Esophagus squamous epithelium (tissue), 5 donors: ENCODE measurements at places on chromosomes 7 and 10.

DNA sequence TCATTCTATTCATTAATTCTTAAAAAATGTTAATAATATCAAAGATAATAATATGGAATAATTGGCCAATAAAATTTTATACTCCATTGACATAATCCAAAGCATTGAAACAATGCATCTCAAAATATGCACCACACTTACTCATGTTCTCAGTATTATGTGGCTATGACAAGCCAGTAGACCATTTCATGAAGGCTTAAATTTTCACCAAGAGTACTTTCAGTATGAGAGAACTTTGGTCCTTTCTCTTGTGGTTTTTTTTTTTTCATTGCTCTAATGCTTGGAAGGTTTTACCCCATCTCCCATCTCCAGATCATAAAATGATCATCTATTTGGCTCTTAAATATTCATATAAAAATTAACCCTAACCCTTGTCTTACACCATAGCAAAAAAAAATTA lies 45.5 kb upstream of the TMEM140 start:
- no peak for DNase-seq

- DNase-seq: no peak
These were observed 434.9 kb downstream of the ADRA2A start for GRCh38 chr10:111511751-111512150.

DNA sequence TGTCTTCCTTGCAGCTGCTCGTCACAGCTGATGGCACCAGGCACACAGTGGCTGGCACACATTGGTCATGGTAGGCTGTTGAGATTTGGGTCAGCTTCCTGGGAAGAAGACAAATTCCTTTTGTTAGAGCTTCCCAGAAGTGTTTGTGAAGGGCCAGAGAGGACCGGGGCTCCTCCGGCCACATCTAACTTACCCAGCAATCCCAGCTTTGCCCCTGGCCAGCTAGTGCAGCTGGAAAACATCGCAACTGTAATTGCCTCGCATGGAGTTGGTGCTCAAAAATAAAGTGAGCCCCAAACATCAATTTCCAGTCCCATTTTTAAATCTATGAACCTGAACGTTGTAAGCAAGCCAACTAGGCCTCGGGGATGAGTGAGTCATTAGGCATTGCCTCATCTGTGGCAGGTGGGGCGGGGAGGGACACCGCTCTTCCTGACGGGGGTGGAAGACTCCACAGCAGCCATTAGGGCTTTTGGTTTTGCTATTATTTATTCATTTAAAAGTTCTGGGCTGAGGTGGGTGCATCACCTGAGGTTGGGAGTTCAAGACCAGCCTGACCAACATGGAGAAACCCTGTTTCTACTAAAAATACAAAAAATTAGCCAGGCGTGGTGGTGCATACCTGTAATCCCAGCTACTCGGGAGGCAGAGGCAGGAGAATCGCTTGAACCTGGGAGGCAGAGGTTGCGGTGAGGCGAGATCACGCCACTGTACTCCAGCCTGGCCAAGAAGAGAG lies 12.4 kb downstream of the CPA5 start:
- DNase-seq: no peak

DNA sequence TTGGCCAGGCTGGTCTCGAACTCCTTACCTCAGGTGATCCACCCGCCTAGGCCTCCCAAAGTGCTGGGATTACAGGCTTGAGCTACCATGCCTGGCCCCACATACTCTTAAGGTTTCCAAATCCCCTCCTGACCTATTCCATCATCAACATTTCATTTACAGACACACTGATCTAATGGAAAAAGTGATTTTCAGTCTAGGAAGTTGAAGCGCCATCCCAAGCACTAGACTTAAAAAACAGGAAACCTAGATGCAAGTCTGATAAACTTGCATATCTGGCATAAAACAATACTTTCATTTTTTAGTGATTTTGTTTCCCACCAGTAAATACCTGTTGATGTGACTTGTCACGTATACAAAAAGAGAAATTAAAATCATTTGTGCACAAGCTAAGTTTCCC lies 44.0 kb downstream of the DNMBP start:
- no peak for DNase-seq

- DNase-seq: no peak
These were observed 72.0 kb upstream of the ZMIZ1 start for GRCh38 chr10:78996792-78997129.

GRCh38 chr7:24665564-24666294 lies 91.5 kb downstream of the GSDME start:
- DNase-seq: no peak

- DNase-seq: no peak
These were observed 4.7 kb upstream of the NOS3 start for GRCh38 chr7:150986099-150986512.

GRCh38 chr10:44051584-44052385 lies 333.1 kb downstream of the CXCL12 start:
- no peak for DNase-seq

- no peak for DNase-seq
These were observed 223.7 kb upstream of the PRSS58 start for GRCh38 chr7:142481548-142481947.

GRCh38 chr7:51010534-51010933 lies 227.8 kb upstream of the GRB10 start:
- no peak for DNase-seq

DNA sequence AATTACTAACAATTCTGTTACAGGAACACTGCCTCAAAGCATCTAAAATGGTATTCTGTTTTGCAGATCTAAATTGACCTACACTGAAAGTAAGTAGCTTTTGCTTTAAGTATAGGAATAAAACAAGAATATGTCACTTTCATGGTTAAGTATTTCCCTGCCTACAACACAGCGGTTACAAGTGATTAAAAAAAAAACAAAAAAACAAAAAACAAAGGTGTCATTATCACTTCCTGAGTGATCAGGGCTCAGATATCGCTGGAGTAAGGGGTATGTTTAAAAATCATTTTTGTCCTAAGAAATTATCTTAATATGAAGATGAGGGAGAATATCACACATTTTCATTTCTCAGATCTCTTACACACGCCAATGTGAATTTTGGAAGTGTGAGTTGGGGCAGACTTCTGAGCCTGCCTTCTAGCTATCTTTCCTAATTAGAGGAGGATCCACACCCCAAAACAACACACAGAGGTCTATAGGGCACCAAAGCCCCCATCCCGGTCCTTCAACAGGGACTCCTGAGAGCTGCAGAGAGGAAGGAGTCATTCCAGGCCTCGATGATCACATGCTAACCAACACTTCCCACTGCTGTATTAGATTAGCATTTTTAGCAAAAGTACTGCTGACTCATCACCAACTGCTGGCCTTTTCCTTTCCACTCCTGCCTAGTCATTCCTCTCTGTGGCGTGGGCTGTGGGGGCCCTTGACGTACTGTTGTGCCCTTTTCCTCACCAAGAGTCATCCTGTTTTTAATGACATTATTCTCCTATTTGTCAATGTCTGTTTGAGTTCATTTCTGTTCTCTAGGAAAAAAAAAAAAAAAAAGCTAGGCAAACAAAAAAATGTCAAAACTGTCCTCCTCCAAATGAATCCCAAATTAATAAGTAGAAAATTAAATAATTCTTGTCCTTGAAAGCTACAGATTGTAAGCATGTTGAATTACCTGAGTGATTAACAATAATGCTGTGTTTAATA lies 31.2 kb downstream of the PRTFDC1 start:
- DNase-seq: peak; percentile 1

DNA sequence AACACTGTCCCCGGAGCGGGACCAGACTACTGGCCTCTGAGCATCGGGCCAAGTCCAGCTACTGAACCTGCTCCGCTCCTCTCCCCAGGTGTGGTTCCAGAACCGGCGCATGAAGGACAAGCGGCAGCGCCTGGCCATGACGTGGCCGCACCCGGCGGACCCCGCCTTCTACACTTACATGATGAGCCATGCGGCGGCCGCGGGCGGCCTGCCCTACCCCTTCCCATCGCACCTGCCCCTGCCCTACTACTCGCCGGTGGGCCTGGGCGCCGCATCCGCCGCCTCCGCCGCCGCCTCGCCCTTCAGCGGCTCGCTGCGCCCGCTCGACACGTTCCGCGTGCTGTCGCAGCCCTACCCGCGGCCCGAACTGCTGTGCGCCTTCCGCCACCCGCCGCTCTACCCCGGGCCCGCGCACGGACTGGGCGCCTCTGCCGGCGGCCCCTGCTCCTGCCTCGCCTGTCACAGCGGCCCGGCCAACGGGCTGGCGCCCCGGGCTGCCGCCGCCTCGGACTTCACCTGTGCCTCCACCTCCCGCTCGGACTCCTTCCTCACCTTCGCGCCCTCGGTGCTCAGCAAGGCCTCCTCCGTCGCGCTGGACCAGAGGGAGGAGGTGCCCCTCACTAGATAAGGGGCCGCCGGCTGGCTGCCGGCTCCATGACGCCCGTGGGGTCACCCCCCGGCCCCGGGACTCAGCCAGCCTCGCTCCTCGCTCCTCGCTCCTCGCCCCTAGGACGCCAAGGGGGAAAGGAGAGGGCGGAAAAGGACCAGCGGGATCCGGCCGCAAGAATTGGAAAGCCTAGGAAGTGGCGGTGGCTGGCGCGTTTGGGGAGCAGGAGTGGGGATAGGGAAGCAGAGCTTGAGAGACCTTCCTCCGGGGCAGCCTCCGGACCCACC lies 3.4 kb downstream of the EVX1 start:
- DNase-seq: no peak

GRCh38 chr10:12051241-12051640 lies 8.6 kb upstream of the UPF2 start:
- DNase-seq: no peak

- DNase-seq: no peak
These were observed 11.4 kb downstream of the CYP3A4 start for GRCh38 chr7:99772565-99772964.

DNA sequence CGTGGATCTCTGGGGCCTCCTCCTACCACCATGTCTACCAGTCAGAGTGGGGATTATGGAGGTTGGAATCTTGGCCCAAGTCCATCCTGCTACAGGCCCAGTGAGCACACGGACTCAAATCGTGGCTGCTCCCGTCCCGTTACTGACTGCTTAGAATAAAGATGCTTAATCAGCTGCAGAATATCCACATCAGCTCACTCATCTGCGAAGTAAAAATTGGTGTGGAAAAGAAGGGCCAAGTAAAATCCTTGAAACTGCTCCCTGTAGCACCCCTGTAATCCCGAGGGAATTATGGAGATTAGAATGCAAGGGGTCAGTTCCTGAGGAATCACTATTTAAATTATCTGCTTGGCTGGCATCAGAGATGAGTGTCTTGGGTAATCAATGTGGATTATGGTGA lies 13.0 kb upstream of the HTR5A start:
- no peak for DNase-seq

DNA sequence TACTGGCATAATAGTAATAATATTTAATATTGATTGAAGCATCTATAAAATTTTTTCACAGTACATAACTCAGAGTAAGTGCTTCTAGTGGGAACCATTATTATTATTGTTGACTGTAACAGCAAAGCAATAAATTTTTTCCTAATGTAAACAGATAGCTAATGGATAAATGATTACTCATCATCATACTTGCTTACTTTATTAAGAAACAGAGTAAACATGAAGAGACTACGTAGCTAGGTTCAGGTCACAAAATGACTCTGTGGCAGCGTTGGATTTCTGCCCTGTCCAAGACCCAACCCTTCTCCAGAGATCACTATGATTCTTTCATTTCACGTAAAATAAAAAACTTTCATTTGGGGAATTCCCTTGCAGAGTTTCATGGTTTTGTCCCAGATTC lies 8.3 kb upstream of the ABCB5 start:
- no peak for DNase-seq

DNA sequence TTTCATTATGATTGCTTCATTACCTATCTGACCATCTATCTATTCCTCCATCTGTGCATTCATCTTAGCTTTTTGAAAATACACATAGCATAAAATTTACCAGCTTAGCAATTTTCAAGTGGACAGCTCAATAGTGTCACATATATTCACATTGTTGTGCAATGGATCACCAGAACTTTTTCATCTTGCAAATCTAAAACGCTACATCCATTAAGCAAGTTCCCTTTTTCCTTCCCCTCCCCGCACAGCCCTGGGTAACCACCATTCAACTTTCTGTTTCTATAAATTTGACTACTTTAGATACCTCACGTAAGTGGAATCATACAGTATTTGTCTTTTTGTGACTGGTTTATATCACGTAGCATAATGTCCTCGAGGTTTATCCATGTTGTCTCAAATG lies 78.0 kb upstream of the ADRB1 start:
- no peak for DNase-seq

- DNase-seq: no peak
These were observed 108.7 kb upstream of the PPIF start for GRCh38 chr10:79238606-79239005.

DNA sequence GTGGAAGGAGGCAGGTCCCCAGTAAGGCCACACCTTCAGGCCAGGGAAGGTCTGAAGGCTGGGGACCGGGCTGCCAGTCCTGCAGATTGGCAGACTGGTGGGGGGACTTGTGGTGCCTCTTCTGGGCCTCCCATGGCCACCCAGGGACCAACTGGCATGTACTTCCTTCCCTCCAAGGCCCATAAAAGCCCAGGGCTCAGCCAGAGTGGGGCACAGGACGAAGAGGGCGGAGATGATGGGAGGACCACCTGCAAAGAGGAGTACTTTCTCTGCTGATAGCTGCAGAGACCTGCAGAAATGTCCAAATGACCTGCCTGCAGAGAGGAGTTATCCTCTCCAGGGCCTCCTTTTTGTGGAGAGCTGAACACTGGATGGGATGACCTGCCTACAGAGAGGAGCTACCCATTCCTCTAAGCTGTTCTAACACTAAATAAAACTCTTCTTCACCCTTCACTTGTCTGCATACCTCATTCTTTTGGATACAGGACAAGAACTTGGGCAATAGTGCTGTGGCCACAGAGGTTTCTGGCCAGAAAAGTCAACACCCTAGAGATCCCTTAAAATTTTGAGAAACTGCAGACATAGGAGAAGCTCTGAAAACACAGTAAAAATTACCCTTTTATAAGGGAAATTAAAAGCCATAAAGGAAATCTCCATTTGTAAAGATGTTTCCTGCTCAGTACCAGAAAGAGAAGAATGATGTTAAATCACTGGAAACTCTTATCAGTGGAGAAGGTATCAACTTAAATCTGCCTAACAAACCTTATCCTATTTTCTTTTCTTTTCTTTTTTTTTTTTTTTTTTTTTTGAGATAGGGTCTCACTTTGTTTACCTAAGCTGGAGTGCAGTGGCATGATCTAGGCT lies 20.7 kb upstream of the PRF1 start:
- DNase-seq: no peak

GRCh38 chr10:118028619-118029018 lies 18.1 kb downstream of the RAB11FIP2 start:
- DNase-seq: no peak

DNA sequence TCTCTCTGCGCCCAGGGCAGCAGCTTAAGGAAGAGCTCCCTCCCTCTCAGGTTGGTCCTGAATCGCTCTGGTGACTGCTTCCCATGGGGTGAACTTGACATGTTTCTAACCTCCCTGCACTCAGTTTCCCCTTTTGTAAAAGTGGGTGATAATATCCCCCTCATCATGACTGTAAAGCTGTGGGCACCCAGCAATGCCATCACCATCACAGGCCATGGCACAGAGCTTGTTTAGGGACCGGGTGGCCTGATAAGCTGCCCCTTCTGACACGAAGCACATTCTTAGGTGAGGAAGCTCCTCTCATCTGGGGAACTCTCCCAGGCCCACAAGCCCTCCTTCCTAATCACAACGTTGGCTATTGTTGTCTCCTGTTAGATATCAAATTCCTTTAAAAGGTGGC lies 972.8 kb upstream of the ZNF722 start:
- DNase-seq: no peak

- DNase-seq: no peak
These were observed 183.7 kb downstream of the SORCS1 start for GRCh38 chr10:106980495-106981451.

- DNase-seq: no peak
These were observed 51.2 kb downstream of the ARL4A start for GRCh38 chr7:12738665-12739064.

GRCh38 chr10:75974080-75974479 lies 542.7 kb downstream of the LRMDA start:
- DNase-seq: no peak

- no peak for DNase-seq
These were observed 181.4 kb upstream of the SHH start for GRCh38 chr7:155993420-155994278.
